ENCODE measurements at places on chromosomes 16 and 17.

GRCh38 chr17:51516924-51517323 is 256.6 kb downstream of the UTP18 start:
- no peak for DNase-seq

DNA sequence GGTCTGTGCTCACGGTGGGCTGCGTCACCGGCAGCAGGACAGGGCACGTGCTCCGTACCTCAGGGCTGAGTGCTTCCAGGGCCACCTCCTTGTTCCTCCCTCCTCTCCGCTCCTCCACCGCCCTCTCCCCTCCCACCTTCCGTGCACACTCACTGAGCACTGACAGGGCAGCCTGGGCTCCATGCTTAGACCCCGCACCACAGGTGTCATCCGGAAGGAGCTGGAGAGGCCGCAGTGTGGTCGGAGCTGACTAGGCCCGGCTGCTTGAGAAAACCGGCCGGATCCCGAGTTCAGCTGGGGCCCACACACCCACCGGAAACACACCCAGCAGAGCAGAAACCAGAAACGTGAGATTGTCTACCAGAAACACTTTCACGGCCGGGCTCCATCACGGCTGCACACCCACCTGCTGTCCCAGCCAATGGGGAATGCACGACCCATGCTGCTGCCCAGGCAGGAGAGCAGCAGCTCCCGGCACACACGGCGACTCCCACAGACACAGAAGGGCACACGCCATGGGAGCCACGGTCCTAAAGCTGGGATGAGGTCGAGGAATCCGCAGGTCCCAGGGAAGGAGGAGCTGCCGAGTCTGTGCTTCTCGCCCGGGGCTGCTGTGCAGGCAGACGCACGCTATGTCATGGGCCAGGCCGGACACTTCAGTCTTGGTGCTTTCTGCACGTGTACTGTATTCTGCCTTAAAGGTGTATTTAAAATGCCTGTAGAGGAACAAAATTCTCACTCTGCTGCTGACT is 55.0 kb upstream of the ZNF469 start:
- no peak for DNase-seq

- no peak for DNase-seq
Measured at GRCh38 chr17:71959154-71959553, 161.7 kb upstream of the SOX9 start.

DNA sequence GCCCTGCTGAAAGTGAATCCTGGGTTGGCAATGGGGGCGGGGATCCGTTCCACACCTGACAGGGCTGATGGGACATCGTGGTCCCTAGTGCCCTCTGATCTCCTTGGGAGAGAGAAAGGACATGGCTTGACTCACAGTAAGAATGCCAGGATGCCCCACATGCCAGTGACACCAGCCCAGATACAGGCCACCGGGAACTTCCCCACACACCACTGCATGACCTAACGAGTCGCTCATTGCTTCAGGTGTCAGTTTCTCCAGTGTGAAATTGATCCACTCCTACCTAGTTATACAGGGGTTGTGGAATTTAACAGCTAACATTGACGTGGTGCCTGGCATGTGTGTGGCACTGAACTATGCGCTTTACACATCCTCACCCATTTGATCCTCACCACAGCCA is 7.5 kb downstream of the CD300LG start:
- DNase-seq = no peak

DNA sequence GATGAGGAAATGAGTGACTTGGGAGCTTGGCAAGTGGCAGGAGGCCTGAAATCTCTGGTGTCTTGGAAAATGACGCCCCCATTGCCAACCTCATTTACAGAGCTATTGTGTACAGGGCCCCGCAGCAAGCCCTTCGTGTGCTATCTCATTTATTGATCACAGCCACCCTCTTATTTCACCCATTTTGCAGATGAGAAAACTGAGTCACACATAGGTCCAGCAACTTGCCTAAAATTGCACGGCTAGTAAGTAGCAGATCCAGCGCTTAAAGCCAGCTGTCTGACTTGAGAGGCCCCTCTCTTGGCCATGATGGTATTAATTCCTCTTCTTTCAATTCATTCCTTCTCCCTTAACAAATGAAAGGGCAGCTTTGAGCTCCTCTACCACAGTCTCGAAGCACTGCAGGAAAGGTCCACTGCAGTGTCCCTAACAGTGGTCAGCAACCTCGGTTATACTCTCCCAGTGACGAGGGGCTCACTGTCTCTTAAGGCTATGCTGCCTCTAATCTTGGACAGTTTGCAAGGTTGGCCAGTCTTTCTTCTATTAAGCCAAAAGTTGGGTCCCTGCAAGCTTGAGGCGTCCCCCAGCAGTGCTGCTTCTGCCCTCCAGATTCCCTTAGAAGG is 162.2 kb downstream of the COPRS start:
- DNase-seq = no peak

GRCh38 chr17:35074711-35075707 is 11.5 kb upstream of the RFFL start:
- no peak for DNase-seq

- DNase-seq = no peak
Measured at GRCh38 chr16:64375391-64375980, 746.4 kb downstream of the CDH11 start.

GRCh38 chr16:85014311-85014710 is 3.0 kb upstream of the ZDHHC7 start:
- DNase-seq = no peak

GRCh38 chr17:3482852-3483251 is 7.1 kb downstream of the ASPA start:
- no peak for DNase-seq

- DNase-seq = no peak
Measured at GRCh38 chr16:10613785-10614485, 33.5 kb upstream of the EMP2 start.

DNA sequence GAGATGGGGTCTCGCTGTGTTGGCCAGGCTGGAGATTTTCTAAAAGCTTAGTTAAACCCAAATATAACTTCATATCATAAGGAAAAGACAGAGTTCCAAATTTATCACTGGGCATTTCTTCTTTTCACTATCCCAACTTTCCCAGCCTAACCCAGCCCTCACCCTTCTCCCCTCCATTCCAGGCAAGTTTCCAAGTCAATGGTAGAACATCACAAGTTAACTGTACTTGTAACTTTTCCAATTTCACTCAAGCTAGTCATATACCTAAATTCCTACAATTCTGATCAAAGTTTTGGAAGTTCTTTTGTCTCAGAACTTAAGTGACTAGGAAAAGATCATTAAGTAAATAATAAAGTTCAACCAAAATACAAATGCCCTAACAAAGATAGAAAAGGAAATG is 61.2 kb downstream of the USP32 start:
- no peak for DNase-seq
